ENCODE measurements at places on chromosomes 13 and 19. TPM values are rescaled to one million over a fixed set of nuclear protein-coding genes. Genes with fewer than 3 reads are reported as not detected.
A peak's percentile ranks its signal among the peaks of the same experiment; 100 is the strongest.

The OR7A5 gene
- total RNA-seq = not detected

The ZNF223 gene
- not detected for total RNA-seq

The CGB8 gene
- total RNA-seq = not detected

- DNase-seq = no peak
These were observed 38.7 kb upstream of the EHD2 start for GRCh38 chr19:47674548-47674947.

DNA sequence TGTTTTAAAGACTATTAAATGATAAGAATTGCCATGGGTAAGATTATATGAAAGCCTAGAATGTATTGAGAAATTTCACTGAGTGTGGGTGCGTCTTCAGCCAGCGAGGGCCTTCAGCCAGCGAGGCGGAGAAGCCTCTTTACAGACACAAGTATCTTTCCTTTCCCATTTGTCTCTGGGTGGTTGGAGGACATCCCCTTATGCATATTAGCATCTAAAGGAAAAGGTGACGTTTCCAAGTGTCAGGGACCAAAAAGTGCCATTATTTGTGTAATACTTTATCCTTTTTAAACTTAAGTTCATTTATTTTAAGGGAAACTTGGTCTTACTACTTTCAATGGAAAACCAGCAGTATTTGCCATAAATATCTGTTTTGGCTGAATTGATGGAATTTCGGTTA lies 22.2 kb downstream of the SMARCA4 start:
- no peak for DNase-seq

DNA sequence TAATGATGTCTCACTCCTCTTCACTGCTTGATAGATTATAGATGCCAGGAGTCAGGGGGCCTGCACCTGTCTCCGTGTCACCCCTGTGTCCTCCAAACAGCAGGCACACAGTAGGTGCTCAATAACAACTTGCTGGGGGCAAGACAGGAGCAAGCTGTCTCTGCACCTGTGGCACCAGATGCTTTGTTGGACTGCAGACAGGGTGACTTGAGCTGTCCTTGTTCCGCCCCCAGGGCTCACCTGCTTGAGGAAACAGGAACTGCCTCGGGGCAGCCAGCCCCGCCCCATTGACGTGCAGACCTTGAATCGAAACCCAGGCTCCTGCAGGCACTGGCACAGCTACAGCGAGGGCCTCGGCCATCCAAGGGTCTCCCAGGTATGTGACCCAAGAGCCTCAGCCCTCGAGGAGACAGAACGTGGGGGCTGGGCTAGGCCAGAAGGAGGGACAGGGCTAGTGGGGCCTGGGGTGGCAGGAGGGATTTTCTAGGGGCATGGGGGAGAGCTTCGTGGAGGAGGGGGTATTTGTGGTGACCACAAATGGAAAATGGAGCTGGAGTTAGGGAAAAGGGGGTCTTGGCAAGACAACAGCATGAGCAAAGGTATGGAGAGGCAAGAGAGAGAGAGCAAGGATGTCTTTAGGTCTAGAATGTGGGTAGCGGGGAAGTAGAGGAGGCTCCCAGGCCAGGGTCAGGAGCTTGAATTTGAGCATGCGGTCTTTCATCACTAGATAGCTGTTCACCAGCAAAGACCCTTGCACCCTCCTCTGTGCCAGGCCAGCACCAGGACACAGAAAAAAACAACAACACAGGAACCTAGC lies at the start of gene HSH2D:
Gene HSH2D (plus strand): TSS at position 287 of the 817 bp plus-strand sequence. CDS start 5,066 bp downstream, outside the sequence.
- DNase-seq = peak; percentile 90

- no peak for DNase-seq
These were observed 18.1 kb upstream of the GTF3A start for GRCh38 chr13:27406178-27406939.

The CPAMD8 gene
- 0.13 TPM for total RNA-seq

DNA sequence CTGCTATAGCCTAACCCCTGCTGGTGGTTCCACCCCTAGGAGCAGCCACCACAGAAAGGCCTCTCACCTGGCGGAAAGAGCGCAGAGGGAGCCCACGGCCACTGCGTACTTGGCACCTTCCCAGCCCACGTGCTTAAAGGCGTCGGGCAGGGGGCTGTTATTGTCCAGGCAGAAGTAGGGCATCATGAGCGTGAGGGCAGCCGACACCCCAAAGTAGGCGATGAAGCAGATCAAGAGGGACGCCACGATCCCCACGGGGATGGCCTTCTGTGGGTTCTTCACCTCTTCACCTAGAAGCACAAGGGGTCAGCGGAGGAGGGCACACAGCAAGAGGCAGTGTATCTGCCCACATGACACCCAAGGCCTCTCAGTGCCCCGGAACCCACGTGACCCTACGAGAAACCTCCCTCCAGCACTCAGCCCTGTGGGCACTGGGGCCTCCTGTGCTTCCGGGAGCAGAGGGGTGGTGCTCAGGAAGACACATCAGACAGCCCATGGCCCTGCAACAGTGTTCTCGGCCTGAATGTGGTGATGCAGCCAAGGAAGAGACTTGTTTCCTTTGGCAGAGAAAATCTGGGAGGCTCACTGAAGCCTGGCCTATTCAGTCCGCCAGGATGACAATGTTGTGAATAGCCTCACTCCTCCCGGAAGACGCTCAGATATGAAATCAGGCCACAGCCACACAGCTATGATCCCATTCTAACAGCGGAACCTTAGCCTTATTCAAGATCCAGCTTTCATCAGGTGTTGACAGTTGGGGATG lies 72.1 kb downstream of the SLC7A1 start:
- no peak for DNase-seq

GRCh38 chr13:76853921-76854608 lies 32.1 kb downstream of the KCTD12 start:
- DNase-seq = no peak

DNA sequence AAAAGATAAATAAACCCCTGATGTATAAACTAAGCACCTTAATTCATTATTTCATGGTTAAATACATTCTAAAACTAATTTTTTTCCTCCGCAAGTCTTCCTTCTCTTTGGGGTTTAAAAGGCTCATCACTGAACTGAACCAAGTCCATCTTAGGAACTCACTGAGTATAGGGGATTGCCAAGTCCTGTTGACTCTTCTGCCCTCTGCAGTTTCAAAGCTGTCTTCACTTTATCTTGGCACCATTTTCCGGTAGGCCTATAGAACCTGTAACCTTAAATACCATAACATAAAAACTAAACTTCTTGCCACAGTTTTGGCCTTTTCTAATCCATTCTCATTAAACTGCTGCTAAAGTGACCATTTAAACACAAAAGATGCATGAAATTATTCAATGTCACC lies 66.5 kb upstream of the USPL1 start:
- no peak for DNase-seq

DNA sequence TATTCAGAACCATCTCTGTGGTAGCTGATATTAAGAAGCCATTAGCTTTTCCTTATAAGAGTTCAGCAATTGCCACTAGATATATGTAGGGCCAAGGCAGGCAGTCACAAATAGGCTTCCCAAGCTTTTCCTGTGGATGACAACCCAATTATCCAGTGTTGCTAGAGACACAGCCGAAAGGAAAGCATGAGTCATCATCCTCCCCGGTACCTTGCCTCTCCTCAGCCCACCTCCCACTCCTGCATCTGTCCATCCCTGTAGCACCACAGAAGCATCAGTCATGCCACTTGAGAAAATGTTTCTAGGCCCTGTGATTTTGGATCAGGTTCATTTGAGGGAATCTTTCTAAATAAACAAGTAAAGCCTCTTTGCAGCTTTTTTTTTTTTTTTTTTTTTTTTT lies 204.3 kb downstream of the DNAJC15 start:
- DNase-seq = no peak

- no peak for DNase-seq
These were observed 80.7 kb downstream of the TEX29 start for GRCh38 chr13:111401151-111401550.

DNA sequence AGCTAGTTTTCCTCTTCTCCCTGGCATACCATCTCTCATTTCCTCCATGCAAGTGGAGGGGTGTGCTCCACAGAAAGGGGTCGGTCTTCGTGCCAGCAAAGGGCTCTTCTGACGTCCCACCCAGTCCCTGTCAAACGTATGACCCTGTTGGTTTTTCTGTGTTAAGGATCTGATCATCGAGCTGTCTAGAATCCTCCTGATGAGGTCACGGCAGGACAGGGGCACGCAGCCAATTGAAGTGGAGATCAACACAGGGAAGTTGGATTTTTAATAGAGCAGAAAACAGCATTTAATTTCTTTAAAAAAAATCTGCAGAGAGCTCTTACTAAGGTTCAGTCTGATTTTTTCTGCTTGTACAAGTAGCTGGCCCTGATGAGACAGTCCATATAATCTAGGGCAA lies 339.4 kb downstream of the TEX29 start:
- no peak for DNase-seq

DNA sequence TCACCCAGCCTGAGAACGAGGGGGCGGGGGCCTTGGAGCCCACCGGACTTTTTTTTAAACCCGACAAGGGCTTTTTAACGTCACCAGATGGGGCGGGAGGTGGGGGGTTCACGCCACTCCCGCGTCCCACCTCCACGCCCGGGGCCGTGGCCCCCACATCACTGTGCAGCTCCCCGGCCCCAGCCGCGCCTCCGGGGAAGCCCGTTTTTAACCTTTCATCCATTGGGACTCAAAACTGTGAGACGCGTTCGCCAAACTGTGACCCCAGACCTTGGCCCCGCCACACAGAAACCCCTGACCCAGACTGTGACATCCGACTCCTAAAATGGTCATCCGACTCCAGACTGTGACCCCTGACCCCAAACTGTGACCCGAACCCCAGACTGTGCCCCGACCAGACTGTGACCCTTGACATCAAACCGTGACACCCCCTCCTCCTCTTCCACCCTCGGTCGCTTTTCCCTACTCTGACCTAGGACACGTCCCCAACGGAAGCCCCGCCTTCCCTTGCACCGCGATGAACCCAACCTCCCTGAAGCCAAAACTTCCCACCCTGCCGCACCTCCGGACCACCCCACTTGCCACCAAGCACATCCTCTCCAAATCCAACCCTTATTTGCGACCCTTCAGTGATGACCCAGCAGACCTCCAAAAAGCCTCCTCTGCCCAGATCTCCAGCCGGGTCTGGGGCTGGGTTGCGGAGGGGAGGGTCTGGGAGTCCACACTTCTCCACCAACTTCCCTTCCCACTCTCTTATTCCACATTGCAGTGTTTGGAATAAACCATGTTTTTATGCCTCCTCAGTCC lies 1.5 kb upstream of the GRWD1 start:
- DNase-seq = no peak

GRCh38 chr13:95652821-95653220 lies 8.3 kb upstream of the DZIP1 start:
- no peak for DNase-seq

The PROZ gene
- total RNA-seq = not detected

- peak; percentile 16 for DNase-seq
These were observed 843 bp downstream of the ANO8 start for GRCh38 chr19:17333611-17334413.

The KIR3DL1 gene
- not detected for total RNA-seq

- DNase-seq = no peak
These were observed 228.3 kb upstream of the IRS2 start for GRCh38 chr13:110014719-110015118.

- no peak for DNase-seq
These were observed 53.6 kb upstream of the PABPC3 start for GRCh38 chr13:25042151-25042865.

GRCh38 chr13:42981317-42981716 lies 10.7 kb downstream of the EPSTI1 start:
- no peak for DNase-seq

The PEG3 gene
- 0.33 TPM for total RNA-seq

DNA sequence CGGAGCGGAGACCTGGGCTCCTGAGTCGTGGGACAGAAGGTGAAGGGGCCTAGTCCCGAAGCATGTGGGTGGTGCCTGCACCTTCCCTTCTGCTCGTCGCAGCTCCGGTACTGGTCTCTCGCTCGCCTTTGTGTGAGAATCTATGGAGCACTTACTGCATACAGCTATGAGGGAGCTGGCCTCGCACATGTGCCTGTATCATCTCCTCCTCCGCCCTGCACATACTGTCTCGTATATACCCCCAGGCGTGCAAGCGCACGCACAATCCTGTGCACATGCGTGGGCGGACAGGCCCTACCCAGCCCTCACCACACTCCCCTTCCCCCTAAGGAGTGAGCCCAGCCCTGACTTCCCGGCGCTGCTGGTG lies 8.7 kb downstream of the PIK3R2 start:
- no peak for DNase-seq

The PGLYRP1 gene
- not detected for total RNA-seq

GRCh38 chr13:83274679-83275078 lies 607.6 kb downstream of the SLITRK1 start:
- DNase-seq = no peak

The ZNF850 gene
- total RNA-seq = 4.5 TPM

DNA sequence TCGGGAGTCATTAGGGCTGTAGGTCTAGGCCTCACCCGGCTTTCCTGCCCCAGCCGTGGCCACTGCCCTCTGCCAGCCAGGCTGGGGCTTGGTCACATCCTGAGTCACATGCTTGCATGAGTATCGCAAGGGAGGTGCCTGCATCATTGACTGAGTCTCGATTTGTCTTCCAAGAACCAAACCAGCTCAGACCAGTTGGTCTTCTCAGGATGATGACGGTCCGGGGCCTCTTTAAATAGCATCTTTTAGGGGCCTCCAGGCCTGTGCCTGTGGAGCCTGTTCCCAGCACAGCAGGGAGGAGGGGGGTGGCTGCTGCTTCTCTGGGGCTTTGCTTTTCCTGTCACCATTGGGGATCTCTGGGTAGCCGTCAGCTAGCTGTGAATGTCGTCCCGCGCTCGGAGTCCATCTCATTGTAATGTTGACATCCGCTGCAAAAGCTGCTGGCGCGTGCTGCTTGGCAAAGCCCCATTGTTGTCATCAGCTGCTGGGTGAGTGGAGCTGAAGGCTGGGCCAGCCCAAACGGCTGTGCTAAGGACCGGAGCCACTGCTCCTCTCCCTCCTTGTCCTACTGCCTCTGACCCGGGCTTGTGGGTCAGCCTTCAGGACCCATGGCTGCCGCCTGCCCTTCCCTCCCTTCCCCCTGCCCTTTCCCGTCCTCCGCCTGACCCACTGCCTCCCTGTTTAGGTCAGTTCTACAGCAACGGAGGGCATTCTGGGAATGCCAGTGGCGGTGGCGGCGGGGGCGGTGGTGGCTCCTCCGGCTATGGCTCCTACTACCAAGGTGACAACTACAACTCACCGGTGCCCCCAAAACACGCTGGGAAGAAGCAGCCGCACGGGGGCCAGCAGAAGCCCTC lies 14.3 kb upstream of the QTRT1 start:
- no peak for DNase-seq

The PRSS57 gene
- not detected for total RNA-seq

The PDX1 gene
- not detected for total RNA-seq

The TPTE2 gene
- total RNA-seq = 0.96 TPM

The CD33 gene
- total RNA-seq = 0.66 TPM

GRCh38 chr13:30216111-30216510 lies 91.2 kb downstream of the KATNAL1 start:
- DNase-seq = no peak

GRCh38 chr13:94170145-94170571 lies 309.3 kb downstream of the DCT start:
- DNase-seq = no peak

GRCh38 chr19:6730153-6730804 lies 7.1 kb downstream of the GPR108 start:
- DNase-seq = no peak

The TLE2 gene
- total RNA-seq = 0.21 TPM

- no peak for DNase-seq
These were observed 287 bp upstream of the B3GLCT start for GRCh38 chr13:31199527-31199848.

- DNase-seq = no peak
These were observed 30.7 kb downstream of the PDE4A start for GRCh38 chr19:10450853-10451609.

- DNase-seq = no peak
These were observed 20.4 kb upstream of the DCUN1D2 start for GRCh38 chr13:113510871-113511270.

Data from GM12878 (cell line).